Suprapubic skin (tissue), 4 donors: ENCODE measurements at places on chromosomes 2 and 18.

- DNase-seq, result no peak
- peaks cover 5% of the 10 kb centered on the region for H3K4me1 ChIP-seq
- H3K27ac ChIP-seq, result no peak overlapping the region
- no peaks in the 10 kb centered on the region for H3K36me3 ChIP-seq
- H3K4me3 ChIP-seq, result no peak overlapping the region
Observed at GRCh38 chr18:29156531-29156930, 979.6 kb upstream of the CDH2 start.

DNA sequence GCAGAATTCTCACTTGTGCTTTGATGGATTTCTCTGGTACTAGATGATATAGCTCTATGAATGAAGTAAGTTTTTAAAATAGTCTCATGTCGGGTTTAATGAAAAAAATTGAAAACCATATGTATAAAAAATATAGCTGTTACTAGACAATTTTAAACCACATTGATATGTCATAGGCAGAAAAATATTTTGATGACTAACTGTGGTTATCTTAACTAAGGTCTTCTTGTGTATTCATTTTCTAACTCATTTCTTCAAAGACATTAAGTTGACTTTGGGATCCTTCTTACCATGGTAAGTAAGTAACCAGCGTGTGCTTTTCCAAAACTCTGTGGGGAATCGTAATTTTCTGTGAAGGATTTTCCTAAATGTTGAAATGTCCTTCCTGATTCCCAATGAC lies 160.9 kb upstream of the COL3A1 start:
- no peak for DNase-seq
- H3K36me3 ChIP-seq, result no peaks in the 10 kb centered on the region
- H3K27me3 ChIP-seq, result no peaks in the 10 kb centered on the region
- no peak overlapping the region for H3K27ac ChIP-seq
- H3K4me3 ChIP-seq, result no peak overlapping the region

- no peaks in the 10 kb centered on the region for H3K27me3 ChIP-seq
- peaks cover 18% of the 10 kb centered on the region for H3K4me1 ChIP-seq
- H3K27ac ChIP-seq, result no peak overlapping the region
- peaks cover 41% of the 10 kb centered on the region for H3K36me3 ChIP-seq
Observed at GRCh38 chr2:74373985-74374384, 6.1 kb downstream of the DCTN1 start.

- H3K27me3 ChIP-seq, result no peaks in the 10 kb centered on the region
- peak overlapping the region; percentile 73 for H3K4me3 ChIP-seq
- H3K27ac ChIP-seq, result peak overlapping the region; percentile 93
- peaks cover 30% of the 10 kb centered on the region for H3K4me1 ChIP-seq
Observed at GRCh38 chr18:35971661-35972196, 750 bp upstream of the RMP24 start.

DNA sequence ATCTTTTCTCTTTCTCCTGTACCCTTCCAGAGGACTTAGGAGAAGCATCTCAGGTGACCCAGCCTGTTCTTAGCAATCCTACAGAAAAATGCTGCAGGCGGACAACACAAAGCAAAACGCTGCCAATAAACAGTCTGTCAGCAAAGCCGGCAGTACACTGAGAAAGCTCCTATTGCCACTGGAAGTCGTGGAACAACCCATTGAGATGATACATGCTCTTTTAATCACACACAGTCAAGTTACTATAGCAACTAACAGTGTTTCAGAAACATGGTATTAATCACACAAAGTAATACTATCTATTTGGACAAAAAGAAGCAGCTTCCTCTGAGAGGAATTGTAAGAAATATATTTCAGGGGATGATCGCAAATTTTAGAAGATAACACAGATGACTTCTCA lies 10.5 kb downstream of the CTLA4 start:
- peaks cover 4% of the 10 kb centered on the region for H3K4me1 ChIP-seq
- H3K4me3 ChIP-seq, result no peak overlapping the region
- no peak overlapping the region for H3K27ac ChIP-seq
- no peaks in the 10 kb centered on the region for H3K27me3 ChIP-seq

DNA sequence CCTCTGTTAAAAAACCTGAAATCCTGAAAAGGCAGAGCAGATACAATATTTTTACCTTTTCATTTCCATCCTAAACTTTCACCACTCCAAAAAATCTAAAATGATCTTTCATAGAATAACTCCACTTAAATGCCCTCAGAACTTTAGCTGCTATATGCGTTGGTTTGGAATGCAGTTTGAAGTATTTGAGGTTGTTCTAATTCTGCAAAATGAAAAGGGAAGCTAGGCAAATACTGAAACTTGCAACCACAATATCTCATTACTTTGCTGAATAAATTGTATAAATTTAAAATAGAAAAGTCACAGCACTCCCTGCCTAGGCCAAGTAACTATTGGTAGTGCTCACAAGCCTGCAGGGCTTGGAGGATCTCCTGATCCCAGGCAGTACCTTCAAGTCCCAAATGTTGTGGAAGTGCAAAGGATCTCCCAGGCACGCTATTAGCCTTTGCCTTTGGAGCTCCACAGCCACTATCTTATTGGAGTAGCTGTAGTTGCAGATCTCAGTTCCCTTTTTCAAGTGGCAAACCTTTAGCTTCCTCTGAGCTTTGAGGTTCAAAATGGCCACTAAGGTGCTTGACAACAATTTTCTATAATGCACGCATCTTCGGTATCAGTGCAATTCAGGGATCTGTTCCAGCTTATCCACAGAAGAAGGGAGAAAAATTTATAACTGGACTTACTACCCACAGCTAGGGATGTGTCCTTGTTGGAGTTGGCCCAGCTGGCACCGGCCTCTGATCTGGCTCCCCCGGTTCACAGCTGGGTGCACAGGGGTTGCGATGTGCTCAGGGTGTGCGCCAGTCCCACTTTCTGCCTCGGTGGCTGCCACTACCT lies 43.4 kb upstream of the ANKRD62 start:
- H3K4me1 ChIP-seq, result no peaks in the 10 kb centered on the region
- H3K36me3 ChIP-seq, result no peaks in the 10 kb centered on the region
- no peak overlapping the region for H3K4me3 ChIP-seq
- H3K27me3 ChIP-seq, result no peaks in the 10 kb centered on the region
- no peak for DNase-seq

GRCh38 chr2:120012363-120012762 lies 514 bp upstream of the EPB41L5 start:
- peaks cover 15% of the 10 kb centered on the region for H3K4me1 ChIP-seq
- H3K4me3 ChIP-seq, result peak overlapping the region; percentile 82
- H3K36me3 ChIP-seq, result no peaks in the 10 kb centered on the region
- H3K27ac ChIP-seq, result peak overlapping the region; percentile 86
- no peak for DNase-seq
- H3K27me3 ChIP-seq, result no peaks in the 10 kb centered on the region

- DNase-seq, result no peak
- H3K27me3 ChIP-seq, result no peaks in the 10 kb centered on the region
- H3K4me1 ChIP-seq, result no peaks in the 10 kb centered on the region
- H3K27ac ChIP-seq, result no peak overlapping the region
- H3K4me3 ChIP-seq, result no peak overlapping the region
- no peaks in the 10 kb centered on the region for H3K36me3 ChIP-seq
Observed at GRCh38 chr2:40062381-40062780, 283.3 kb upstream of the THUMPD2 start.

DNA sequence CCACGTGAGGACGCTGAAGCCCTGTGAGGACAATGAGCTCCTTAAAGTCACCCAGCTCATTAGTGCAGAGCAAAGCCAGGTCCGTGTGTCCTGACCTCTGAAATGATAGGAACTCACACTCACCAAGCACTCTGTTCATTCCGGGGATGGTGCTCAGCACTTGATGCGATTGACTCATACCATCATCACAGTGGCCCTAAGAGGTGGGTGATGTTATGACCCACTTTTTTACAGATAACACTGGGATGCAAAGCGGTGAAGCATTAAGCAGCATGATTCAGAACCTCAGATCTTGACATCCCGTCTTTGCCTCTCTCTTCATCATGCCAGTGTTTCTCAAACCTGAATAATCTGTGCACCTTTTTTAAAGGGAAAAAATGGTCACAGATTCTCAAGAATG lies 234.8 kb downstream of the ALPK2 start:
- no peak overlapping the region for H3K4me3 ChIP-seq
- no peak for DNase-seq
- no peaks in the 10 kb centered on the region for H3K27me3 ChIP-seq
- H3K4me1 ChIP-seq, result peaks cover 7% of the 10 kb centered on the region
- no peak overlapping the region for H3K27ac ChIP-seq

DNA sequence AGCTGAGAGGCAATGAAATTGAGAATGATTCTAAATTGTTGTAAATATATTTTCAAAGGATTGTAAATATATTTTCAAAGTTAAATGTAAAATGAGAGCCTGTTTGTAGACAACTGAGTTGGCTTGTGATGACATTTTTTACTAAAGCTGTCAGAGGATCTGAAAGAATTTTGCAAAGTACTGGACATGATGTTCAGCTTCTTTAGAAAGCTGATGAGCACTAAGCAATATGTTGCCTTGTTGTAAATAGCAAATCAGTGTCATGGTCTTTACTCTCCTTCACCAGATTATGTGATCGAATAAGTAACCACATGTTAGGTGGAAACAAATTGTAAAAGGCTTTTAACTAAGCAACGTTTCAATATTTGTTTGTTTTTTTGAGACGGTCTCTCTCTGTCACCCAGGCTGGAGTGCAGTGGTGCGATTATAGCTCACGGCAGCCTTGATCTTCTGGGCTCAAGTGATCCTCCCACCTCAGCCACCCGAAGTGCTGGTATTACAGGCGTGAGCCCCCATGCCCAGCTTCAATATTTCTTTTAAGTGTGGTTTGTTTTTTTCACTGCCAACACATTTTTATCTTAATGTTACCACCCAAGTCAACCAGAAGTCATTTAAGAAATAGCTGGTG lies 44.0 kb downstream of the E2F6 start:
- peaks cover 4% of the 10 kb centered on the region for H3K4me1 ChIP-seq
- no peaks in the 10 kb centered on the region for H3K27me3 ChIP-seq
- H3K4me3 ChIP-seq, result no peak overlapping the region
- H3K36me3 ChIP-seq, result no peaks in the 10 kb centered on the region

GRCh38 chr2:28623582-28624405 lies 127.8 kb upstream of the PPP1CB start:
- no peaks in the 10 kb centered on the region for H3K27me3 ChIP-seq
- H3K36me3 ChIP-seq, result no peaks in the 10 kb centered on the region
- DNase-seq, result no peak
- peaks cover 59% of the 10 kb centered on the region for H3K4me1 ChIP-seq

GRCh38 chr2:215028231-215028630 lies 110.2 kb downstream of the ABCA12 start:
- no peak overlapping the region for H3K4me3 ChIP-seq
- no peak for DNase-seq
- H3K27ac ChIP-seq, result no peak overlapping the region
- no peaks in the 10 kb centered on the region for H3K4me1 ChIP-seq
- no peaks in the 10 kb centered on the region for H3K27me3 ChIP-seq

- DNase-seq, result no peak
- H3K36me3 ChIP-seq, result no peaks in the 10 kb centered on the region
- peaks cover 4% of the 10 kb centered on the region for H3K4me1 ChIP-seq
- no peak overlapping the region for H3K4me3 ChIP-seq
- no peak overlapping the region for H3K27ac ChIP-seq
Observed at GRCh38 chr2:39623917-39624316, 41.8 kb upstream of the TMEM178A start.

- H3K4me3 ChIP-seq, result no peak overlapping the region
- peaks cover 68% of the 10 kb centered on the region for H3K36me3 ChIP-seq
- no peak overlapping the region for H3K27ac ChIP-seq
- no peaks in the 10 kb centered on the region for H3K4me1 ChIP-seq
Observed at GRCh38 chr18:13067966-13068365, 76.8 kb downstream of the CEP192 start.

DNA sequence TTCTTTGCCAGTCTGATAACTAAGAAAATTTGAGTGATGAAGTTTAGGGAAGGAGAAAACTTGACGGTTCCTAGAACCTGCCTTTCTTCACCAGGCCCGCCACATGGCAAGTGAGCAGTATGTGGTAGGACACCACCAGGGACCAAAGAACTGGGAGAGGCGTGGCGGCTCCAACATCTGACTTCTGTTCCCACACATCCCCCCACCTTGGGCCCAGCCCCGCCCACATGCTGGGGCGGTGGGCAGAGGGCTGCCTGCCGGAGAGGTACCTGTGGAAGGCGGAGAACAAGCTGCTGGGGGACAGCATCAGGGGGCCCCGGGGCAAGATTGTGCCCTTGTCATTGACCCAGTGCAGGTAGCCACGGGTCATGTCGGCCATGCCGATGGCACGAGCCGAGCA lies 75.0 kb downstream of the EMILIN2 start:
- no peaks in the 10 kb centered on the region for H3K4me1 ChIP-seq
- no peak overlapping the region for H3K4me3 ChIP-seq

DNA sequence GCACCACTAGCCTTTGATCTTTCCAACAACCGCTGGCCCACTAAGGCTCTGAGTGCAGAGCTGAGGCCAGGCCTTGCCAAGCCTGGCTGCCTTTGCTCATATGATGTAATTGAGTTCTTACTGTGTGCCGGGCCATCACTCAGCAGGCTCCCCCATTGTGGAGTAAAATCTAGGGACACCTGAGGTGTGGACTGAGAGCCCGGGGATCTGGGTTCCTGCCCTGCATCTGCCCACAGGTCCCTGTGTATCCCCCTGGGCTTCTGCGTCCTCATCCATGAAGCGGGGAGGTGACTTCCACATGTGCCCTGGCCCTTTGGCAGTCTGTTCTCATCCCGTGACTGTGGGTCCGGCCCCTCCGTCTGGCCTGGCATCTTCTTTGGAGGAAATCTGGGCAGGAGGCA lies 33.8 kb downstream of the GREB1 start:
- H3K27ac ChIP-seq, result no peak overlapping the region
- H3K27me3 ChIP-seq, result no peaks in the 10 kb centered on the region
- H3K4me1 ChIP-seq, result peaks cover 4% of the 10 kb centered on the region
- no peak overlapping the region for H3K4me3 ChIP-seq
- peak; percentile 69 for DNase-seq

GRCh38 chr2:197131558-197131855 lies 179.1 kb downstream of the ANKRD44 start:
- no peak overlapping the region for H3K4me3 ChIP-seq
- H3K27me3 ChIP-seq, result no peaks in the 10 kb centered on the region
- no peak overlapping the region for H3K27ac ChIP-seq
- no peak for DNase-seq
- H3K36me3 ChIP-seq, result no peaks in the 10 kb centered on the region

DNA sequence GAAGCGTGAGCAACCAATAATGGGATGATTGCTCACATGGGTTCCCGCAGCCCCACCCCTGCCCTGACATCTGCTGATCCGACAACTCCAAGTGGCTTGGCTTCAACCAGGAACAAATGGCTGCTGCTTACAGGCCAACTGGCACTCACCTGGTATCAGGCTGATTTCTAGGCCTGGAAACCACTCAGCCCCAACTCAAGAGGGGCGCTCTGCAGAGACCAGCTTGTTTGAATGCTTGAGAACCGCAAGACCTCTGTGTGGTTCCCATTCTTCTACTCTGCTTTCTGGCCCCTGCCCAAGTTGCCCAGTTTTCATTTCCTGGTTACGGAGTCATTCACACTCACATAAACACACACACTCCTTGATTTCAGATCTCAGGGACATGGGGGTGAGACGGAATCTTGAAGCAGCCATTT lies 52.0 kb downstream of the TNP1 start:
- peaks cover 31% of the 10 kb centered on the region for H3K4me1 ChIP-seq
- H3K27me3 ChIP-seq, result no peaks in the 10 kb centered on the region
- no peak overlapping the region for H3K4me3 ChIP-seq
- H3K36me3 ChIP-seq, result no peaks in the 10 kb centered on the region
- no peak overlapping the region for H3K27ac ChIP-seq
